ENCODE measurements at places on chromosomes 4 and X.

DNA sequence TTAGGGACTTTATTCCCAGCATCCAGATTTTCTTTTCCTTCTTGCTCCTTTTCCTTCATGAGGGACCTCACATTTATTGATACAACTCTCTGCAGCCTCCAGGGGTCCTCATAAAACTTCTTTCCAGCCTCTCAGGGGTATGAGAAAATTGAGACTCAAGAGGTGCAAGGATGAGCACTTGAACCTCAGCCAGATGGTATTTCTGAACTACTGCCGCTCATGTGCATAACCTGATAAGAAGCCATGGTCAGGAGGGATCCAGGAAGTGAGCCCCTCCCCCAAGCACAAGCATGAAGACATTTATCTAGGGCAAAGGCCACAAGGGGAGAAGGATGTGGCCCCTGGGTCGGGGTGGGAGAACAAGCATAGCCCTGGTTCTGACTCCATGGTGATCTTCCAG is 73.3 kb downstream of the TSPAN7 start:
- DNase-seq, result no peak

DNA sequence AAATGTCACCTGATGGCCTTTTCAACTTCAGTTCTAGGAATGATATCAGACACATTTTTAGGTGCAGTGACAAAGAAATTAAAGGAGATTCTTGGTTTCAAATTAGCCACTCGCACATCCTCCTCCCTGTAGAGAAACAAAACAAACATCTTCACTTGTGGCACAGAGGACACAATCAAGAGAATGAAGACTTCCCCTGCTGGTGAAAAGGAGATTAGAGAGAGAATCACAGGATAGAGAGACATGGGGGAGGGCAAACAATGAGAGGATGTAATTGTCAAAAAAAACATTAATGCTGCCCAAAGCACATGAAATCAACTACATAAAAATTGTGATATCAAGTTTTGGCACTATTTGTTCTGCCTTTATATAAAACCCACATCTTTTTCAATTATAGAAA is 34.5 kb downstream of the ACE2 start:
- DNase-seq, result no peak

GRCh38 chrX:69024931-69025330 is 140.3 kb downstream of the PJA1 start:
- no peak for DNase-seq

DNA sequence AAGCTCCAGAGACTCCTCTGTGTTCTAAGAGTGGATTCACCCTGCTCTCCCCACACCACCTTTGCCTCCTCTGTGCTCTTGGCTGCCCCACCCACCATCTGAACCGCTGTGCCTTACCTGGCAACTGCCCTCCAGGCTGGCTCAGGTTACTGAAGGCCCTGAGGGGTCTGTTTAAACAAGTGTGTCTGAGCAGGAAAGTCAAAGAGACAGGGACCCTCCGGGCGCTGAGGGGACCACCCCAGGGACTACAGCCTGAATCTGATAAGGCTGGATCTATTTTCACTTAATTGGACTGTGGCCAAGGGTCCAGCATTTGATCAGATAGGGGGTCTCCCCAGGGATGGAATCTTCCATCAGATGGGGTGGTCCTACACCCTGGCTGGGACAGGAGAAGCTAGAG is 10.4 kb upstream of the MSX1 start:
- no peak for DNase-seq

DNA sequence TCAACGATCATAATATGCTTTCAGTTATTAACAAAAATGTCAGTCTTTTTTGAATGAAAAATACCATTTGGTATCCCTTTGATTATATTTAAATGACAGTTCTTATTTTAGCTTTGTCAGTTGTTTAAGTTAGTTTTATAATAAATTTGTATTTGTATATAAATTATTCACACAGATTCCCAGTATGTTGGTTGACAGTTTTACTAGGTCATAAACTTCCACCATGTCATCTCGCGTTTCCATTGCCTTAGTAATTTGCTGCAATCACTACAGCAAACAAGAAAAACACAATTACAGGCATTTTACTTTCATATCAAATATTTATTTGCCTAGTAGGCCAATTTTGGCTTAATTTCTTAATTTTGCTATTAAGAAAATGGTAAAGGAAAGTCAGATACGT is 109.6 kb upstream of the ANK2 start:
- DNase-seq, result no peak

DNA sequence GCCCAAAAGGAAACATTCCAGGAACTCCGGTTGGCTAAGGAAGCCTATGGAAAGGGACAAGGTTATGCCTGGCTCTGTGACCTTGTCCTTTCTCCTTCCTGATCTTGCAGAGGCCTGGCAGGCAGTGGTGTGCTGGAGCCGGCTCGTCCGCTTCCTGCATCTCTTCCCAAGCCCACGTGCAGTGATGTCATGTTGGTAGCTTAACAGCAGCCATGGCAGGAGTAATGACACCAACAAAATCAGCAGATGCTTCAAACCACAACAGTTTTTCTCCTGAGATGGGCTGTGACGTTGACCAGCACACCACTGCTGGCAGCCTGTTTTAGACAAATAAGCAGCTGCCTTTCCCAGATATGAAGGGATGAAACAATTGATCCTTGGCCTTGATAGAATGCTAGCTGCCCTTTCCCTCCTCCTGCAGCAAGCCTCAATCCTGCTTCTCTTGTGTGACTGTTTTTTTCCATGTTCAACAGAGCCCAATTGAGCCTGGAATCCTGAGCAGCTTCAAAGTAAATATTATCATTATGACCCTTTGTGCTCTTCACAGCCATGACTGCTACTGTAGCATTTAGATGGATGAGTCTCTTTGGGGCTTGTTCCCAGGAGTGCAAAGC is 23.4 kb downstream of the SEPTIN6 start:
- no peak for DNase-seq

DNA sequence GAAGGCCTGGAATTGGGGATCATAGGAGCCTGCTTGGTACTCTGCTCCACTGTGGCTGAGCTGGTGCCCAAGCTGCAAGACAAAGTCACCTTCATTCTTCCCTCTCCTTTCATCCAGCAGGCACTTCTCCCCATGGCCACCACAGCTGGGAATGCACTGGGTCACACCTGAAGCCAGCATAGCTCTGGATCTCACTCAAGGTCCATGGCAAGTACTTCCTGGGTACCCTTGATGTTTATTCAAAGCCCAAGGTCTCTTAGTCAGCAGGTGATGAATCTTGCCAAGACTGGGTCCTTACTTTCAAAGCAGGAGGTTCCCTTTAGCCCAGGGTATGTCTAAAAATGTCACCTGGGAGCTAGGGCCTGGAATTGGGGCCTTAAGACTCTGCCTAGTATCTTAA is 4.9 kb upstream of the SLC4A4 start:
- no peak for DNase-seq

- no peak for DNase-seq
Measured at GRCh38 chr4:36256398-36256891, 12.1 kb upstream of the ARAP2 start.

DNA sequence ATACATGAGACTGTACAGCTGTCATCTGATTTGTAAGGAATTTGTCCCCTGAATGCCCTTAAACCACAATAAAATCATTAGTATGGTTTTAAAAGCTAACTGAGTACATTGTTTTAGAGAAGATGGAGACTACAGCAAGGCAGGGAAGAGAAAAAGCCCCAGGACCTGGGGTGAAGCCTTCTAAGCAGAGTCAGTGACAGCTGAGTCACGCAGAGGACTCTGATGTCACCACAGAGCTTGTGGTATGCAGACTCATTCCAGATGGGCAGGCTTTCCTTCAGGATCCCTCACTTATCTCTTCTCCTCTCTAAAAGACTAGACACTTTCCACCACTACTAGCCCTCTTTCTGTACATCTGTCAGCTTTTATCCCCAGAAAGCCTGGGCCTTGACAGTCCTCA is 97.1 kb upstream of the ATOH1 start:
- no peak for DNase-seq

DNA sequence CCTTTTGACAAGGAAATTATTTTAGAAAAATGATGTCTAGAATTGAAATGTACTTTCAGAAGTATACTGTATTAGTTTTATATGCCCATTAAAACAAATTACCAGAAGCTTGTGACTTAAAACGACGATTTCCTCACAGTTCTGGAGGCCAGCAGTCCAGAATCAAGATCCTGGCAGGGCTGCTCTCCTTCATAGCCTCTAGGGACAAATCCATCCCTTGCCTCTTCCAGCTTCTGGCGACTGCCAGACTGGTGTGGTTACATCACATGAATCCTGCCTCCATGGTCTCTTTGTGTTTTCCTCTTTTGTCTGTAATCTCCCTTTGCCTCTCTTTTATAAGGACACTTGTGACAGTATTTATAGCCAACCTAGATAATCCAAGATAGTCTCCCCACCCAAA is 97.1 kb downstream of the IQCM start:
- no peak for DNase-seq

GRCh38 chr4:78325271-78326157 is 226.1 kb upstream of the ANXA3 start:
- no peak for DNase-seq

DNA sequence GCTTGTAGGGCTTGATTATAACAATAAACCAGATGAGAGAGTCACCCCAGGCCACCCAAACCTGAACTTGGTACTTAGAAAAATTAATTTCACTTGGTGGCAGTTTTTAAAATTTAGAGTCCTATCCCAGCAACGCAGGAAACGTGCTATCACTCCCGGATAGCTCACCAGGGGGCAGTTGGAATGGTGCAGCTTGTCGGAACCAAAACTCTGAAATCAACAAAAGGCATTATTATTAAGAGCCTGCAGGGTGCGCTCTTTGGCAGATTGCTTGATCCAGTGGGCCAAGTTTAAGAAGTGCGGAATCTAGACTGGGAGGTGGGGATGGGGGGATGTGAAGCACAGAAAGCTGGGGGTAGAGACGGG is 2.4 kb downstream of the FRAS1 start:
- DNase-seq, result no peak

GRCh38 chr4:88734403-88734949 is 36.8 kb upstream of the NAP1L5 start:
- DNase-seq, result no peak

- DNase-seq, result no peak
Measured at GRCh38 chr4:183430317-183430993, 14.0 kb upstream of the CDKN2AIP start.

GRCh38 chrX:37472836-37473235 is 98.6 kb upstream of the LANCL3 start:
- DNase-seq, result no peak

DNA sequence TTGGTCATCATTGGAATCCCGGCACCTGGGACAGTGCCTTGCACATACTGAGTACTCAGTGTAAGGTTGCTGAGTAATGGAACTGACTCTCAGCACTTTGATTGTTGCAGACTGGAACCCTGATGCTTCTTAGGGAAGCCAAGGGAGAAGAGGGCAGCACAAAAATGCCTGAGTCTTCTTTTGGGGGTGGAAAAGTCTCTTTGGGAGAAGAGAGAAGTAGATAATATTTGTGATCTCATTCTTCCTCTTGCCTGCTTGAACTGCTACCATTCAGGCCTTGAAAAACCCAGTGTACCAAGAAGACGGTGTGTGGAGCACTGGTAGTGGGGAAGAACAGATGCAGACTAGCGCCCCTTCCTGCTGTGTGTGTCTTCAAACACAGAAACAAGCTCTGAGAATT is 12.3 kb downstream of the SFRP2 start:
- no peak for DNase-seq

DNA sequence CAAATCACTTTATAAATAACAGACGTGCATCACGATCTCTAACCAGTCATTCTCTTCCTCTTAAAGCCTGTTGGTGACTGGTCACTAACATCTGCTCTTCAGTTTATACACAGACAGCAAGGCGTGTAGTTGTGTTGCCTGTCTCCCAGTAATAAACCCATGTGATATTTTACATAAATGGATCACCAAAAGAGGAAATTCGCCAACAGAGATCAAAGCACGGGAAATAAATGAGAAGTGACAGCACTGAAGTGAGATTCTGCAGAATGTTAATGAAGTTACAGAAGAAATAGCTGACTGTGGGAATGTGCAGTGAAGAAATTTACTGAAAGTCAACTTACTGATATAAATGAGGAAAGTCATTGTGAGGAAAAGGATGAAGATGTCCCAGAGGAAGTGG is 47.0 kb downstream of the AFF1 start:
- DNase-seq, result no peak

DNA sequence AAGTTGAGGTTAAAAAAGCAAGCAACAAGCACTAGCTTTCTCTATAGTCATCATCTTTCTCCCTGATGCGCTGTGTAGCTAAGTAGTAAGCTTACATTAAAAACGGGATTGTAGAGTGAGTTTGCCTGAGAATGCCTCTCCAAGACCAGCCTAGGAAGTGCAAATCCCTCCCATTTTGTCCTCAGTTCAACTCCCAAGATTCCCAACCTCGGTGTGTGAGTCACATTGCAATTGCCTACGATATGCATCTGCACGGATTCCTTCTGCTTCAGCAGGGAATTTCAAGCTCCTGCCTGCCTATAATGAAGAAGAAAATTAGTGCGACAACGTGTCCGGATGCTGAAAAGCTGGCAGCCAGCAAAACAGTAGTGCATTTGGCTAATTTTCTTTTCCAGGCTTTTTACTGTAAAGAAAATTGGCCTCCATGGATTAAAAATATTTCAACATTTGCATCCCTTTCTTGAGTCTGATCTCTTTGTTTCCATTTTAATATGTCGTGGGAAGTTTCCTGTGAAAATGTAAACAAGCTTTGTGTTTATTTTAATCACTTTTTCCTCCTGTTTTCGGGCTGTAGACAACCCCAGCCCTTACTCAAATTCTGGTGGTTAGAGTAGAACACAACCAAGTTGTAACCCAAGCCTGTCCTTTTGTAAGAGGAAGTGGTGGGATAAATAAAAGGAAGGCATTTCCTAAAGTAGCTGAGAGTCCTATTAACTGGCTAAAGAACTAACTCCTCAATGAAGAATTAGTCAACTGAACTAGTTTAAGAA is 58.4 kb upstream of the TET2 start:
- no peak for DNase-seq

- DNase-seq, result no peak
Measured at GRCh38 chr4:96154676-96155075, 314.8 kb downstream of the PDHA2 start.

- DNase-seq, result no peak
Measured at GRCh38 chr4:90306810-90307209, 179.6 kb downstream of the CCSER1 start.

DNA sequence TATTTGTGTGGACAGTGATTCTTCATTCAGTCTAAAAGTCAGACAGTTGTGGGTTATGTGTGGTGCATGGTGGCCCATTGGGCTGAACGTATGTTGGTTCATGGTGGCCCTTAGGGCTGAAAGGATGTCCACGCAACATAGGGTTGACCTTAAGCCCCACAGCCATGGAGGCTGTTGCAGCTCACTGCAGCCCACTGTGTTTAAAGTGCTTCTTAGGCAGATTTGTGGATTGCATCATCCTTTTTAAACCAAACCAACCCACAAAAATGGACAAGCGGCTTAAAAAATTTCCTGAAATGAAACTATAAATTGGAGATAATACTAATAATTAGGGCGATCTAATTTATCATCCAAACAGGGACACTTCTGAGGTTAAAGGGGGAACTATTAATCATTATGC is 219.0 kb upstream of the GATB start:
- no peak for DNase-seq

GRCh38 chrX:153727123-153727931 is 2.7 kb downstream of the ABCD1 start:
- no peak for DNase-seq

GRCh38 chrX:40530509-40530908 is 50.3 kb upstream of the ATP6AP2 start:
- DNase-seq, result no peak

- no peak for DNase-seq
Measured at GRCh38 chrX:126695375-126695896, 124.1 kb upstream of the PRR32 start.

GRCh38 chr4:88759895-88760290 is 62.3 kb upstream of the NAP1L5 start:
- DNase-seq, result no peak

- DNase-seq, result no peak
Measured at GRCh38 chrX:54063361-54063760, 19.1 kb upstream of the PHF8 start.

- DNase-seq, result no peak
Measured at GRCh38 chr4:151653548-151653918, 107.3 kb downstream of the GATB start.

Measured in cortex of kidney (tissue), 1 donor.